Vein endothelial cell (primary cell): ENCODE measurements at places on chromosomes 12 and 14. TPM values are rescaled to one million over a fixed set of nuclear protein-coding genes. Genes with fewer than 3 reads are reported as not detected.

The IFI27 gene
- 22.2 and 28.8 TPM in 2 replicates for total RNA-seq

The CCDC196 gene
- total RNA-seq = not detected in 2 replicates

The PLCZ1 gene
- total RNA-seq = 0.38 TPM in 1 of 2 replicates, not detected in the other

The HECTD4 gene
- total RNA-seq = 27.7 and 27.8 TPM in 2 replicates

The NUAK1 gene
- total RNA-seq = 84.6 and 116 TPM in 2 replicates

The GALNT9 gene
- 0.33 TPM in 1 of 2 replicates, not detected in the other for total RNA-seq

The TMEM117 gene
- total RNA-seq = 2.6 and 3.7 TPM in 2 replicates

The ADCY4 gene
- total RNA-seq = 55.1 and 90.2 TPM in 2 replicates
